ENCODE measurements at places on chromosomes 11 and 22.

- DNase-seq = peak; percentile 53
Observed at GRCh38 chr22:31055635-31056159, 25.4 kb upstream of the SMTN start.

GRCh38 chr11:63919267-63920125 is 2.5 kb upstream of the RCOR2 start:
- DNase-seq = no peak

DNA sequence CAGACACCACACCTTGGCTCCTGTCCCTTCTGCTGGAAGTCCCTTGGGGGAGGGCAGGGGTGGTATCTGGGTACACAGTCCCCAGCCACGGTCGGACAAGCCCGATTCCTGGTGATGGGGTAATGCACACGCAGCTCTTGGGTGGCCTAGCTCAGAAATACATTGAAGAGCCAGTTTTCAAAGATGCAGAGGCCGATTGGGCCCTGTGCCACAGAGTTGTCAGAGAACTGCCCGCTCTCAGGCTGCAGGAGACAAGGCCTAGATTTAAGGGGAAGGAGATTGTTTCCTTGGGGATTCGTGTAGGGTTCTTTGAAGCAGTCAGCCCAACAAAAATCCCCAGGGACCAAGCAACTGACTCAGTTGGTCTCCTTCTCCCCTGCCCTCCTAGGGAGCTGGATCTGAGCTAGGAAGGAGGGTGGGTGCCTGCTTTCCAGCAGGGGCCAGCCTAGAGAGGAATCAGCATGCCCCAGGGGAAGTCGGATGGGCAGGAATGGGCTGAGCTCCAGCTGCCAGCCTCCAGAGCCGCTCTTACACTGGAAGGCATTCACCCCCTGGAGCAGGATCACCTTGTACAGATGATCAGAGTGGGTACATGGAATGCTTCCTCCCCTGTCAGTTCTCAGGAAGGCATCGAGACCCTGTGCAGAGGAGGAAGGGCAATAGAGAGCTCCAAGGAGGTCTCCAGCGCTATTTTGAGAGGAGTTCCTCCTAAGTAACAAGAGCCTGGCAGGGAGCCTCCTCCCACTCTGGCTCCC is 3.3 kb upstream of the SCN4B start:
- DNase-seq = no peak

GRCh38 chr22:30381264-30381663 is 5.9 kb downstream of the RNF215 start:
- no peak for DNase-seq

- no peak for DNase-seq
Observed at GRCh38 chr22:49577168-49578060, 250.3 kb downstream of the BRD1 start.

GRCh38 chr22:21726650-21727049 is 8.9 kb downstream of the YPEL1 start:
- DNase-seq = no peak

DNA sequence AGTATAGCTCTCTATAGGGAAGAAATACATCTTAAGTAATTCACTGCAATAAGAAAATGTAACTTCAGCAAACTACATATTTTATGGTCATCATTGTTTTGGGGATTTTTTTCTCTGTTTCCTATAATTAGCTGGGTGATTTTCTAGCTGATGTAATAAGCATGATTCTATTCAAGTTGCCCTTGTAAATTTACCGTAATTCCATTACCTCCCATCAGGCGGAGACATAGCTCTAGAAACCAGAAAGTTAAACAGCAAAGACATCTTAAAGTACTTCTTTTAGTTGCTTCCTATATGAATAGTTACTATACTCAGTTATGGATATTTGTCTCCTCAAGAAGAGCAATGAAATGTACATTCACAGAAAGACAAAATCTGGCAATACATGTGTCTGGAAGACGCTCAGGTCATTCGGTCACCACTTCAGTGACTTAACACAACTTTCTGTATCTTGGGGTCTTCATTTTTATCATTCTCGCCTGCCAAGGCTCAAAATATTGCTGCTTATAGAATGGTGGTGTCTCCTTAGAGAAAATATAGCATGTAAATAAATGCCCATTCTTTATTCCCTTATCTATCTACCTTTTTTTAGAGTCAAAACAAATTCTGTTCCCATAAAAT is 239.9 kb upstream of the ZC3H12C start:
- DNase-seq = peak; percentile 51

DNA sequence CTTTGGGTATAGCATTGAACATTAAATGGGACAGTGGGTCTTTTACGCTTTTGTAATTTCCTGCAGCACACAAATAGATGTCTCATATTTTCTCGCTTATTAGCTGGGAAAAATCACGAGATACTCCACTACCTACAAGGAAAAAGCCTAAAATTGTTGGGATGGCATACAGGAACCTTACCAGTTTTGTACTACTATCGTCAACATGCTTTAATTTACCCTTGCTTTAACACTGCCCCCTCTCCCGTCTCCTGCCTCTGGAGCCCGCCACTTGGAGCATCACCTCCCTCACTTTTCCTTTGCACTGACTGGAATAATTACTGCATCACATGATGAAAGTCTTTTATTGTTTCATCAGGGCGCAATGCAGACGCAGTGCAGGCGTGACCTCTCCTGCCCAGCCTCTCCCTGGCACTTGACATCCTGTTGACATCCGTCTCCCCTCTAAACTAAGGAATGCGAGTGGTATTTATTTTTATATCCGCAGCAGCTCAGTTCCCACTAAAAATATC is 1.0 kb upstream of the FNBP4 start:
- peak; percentile 82 for DNase-seq

DNA sequence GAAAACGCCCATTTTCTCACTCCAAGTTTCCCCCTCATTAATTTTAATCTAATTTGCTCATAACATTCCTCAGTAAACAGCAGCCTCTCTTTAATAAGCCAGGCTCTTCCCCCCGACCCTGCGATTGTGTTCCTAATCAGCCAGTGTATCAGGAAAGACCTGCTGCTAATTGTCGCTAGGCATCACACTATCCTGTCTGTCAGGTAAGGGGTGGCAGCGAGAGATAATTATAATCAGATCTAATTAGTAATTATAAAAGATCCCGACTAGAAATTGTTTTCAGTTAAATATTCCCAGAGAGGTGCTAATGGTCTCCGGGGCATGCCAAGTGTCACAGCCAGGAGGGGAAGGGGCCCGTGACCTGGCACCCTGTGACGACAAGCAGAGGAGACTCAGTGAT is 142.8 kb downstream of the ST3GAL4 start:
- DNase-seq = no peak

DNA sequence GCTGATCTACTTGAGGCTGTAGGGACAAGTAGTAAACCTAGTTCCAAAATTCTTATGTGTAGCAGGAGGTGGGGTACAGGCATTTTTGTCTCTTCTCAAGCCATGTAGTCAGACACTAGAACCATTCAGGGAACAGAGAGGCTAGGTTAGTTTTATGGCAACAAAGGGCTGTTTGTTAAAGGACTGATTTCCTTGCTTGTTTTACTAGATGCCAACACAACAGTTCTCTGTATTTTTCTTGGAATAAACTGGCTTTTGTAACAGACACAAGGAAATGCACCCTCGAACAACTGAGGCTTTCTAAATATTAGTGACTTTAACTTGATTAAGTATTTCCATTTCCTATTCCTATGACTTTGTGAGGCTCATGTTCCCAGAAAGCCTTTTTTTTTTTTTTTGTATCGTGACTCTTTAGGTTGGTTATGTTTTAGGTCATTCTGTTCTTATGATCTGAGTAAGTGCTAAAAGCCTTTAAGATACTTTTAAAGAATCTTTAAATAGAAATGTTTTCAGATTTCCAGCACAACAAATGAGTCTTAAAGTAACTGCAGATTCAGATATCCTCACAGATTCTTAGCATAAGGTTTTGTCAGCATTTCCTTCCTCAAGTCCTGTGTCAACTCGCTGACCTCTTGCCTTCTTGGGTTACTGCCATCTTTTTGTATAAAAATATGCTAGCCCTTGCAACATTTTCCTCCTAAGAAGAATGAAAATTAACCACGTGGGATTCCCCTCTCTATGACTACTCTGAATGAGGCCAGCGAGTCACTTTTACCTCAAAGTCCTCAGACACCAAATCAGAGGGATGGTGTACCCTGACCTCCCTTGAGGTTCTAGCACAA is 92.5 kb downstream of the CCDC83 start:
- DNase-seq = peak; percentile 91

DNA sequence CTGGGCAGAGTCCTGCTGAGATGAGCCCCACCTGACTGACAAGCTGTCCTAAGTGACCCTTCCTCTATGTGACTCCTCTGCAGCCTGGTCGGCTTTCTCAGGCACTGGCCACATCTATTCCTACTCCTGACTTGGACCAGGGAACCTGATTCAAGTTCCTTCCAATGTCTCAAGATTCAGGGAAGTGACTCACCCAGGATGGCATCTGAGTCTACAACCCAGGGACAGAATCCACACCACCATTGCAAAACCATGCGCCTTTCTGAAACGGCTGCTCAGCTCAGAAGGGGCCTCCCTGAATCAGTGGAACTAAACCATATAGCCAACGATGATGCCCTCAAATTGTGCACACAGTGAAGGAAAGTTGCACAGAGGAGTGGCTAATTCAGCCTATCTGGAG is 63.9 kb upstream of the CSNK2A3 start:
- no peak for DNase-seq

- no peak for DNase-seq
Observed at GRCh38 chr11:44617671-44618461, 52.4 kb downstream of the CD82 start.

GRCh38 chr22:46951973-46952372 is 189.5 kb downstream of the TBC1D22A start:
- DNase-seq = no peak

DNA sequence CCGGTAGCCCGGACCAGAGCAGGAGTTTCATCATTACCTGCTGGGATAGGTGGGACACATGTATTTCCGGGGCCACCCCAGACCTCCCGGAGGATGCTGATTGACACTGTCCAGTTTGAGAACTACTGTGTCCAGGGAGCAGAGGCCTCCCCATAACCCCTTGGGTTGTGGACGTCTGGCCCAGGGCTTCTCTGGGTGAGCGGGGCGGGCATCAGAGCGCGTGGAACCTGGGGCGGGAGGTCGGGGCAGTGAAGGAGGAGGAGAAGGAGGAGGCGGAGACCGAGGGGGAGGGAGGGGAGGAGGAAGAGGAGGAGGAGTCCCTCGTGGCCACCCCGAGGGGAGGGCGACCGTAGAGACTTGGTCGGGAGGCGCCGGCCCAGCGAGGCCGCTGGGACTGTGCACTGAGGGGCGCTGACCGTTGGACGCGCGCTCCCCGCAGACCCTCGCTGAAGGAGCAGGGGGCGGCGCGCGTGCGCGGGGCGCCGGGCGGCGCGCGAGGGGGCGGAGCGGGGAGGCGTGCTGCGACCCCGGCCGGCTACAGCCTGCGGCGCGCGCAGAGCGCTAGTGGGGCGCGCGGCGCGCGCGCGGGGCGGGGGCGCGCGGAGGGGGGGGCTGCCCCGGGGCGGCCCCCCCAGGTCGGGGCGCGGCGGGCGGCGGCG is at the start of gene GRK3:
TSS of gene GRK3 (plus strand) at position 356 of the 659 bp plus-strand sequence. CDS start 366 bp downstream, outside the sequence.
- DNase-seq = peak; percentile 7

GRCh38 chr11:3950996-3951660 is 95.7 kb downstream of the STIM1 start:
- no peak for DNase-seq

GRCh38 chr11:75502138-75502537 is 23.6 kb downstream of the GDPD5 start:
- no peak for DNase-seq

DNA sequence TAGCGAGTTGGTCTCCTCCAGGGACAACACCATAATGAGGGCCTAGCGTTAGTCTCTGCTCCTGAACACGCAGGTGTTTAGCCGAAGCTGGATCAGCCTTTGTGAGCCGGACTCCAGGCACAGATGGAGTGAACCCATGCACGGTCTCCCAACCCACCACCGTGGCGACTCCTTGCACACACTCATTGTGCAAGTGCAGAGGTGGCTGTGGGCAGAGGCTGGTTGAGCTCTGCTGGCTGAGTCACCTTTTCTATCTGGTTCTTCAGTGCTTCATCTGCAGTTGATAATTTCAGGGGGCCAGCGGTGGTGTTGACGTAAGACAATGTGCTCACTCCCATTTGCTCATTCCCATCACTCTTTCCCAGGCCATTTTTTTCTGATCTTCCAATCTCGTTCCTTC is 72.1 kb upstream of the SLC22A12 start:
- DNase-seq = no peak

DNA sequence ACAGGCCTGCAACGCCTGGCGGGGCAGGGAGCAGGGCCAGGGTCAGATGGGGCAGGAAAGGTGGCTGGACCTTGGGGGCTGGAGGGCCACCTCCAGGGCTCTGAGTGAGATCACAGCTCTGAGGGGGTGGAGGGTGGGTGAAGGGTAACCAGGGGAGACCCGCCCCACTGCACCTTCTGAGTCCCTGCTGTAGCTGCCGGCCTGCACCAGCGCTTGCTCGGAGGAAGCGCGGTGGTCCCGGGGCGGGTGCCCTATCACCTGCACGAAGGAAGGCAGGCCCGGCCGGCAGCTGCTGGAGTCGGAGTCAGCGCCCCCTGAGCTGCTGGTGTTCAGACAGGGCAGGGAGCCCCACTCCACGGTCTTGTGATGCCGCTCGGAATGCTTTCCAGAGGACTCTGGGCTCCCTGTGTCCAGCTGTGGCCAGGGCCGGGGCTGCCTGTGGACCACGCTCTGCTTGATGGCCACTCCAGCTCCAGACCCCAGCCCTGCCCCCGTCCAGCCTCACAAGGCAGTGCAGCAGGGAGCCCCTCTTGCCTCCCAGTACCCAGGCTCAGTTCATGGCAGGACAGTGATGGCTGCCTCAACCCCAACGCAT is 3.8 kb downstream of the LMNTD2 start:
- DNase-seq = no peak

GRCh38 chr22:29621761-29622526 is 18.5 kb downstream of the NF2 start:
- peak; percentile 88 for DNase-seq

- DNase-seq = no peak
Observed at GRCh38 chr11:63670433-63671321, 499 bp downstream of the ATL3 start.

- no peak for DNase-seq
Observed at GRCh38 chr11:126669416-126669815, 313.9 kb downstream of the ST3GAL4 start.

- DNase-seq = no peak
Observed at GRCh38 chr22:32352681-32353080, 5.0 kb upstream of the RFPL3 start.

DNA sequence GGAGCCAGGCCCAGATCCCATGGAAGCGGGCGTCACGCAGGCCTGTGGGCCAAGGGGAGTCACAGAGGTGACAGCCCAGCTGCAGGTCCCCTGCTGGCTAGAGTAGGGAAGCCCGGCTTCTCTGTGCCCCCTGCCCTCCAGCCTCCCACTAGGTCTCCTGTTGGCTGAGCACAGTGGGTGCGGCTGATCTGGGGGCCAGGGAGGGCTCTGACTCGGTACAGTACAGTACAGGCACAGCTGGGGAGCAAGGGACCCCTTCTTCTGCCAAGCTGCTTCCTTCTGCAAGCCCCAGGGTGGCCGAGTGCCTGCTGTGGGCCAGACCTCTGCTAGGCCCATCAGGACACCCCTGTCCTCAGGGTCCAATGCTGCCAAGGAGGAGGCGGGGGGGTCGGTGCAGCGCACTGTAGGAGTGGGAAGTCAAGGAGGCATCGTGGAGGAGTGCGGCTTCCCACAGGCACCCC is 10.1 kb downstream of the SUSD2 start:
- DNase-seq = no peak
